ENCODE measurements at places on chromosomes 3 and 15. TPM values are rescaled to one million over a fixed set of nuclear protein-coding genes. Genes with fewer than 3 reads are reported as not detected.

MEGF11 gene
- not detected for total RNA-seq

STAB1 gene
- 7.1 TPM for total RNA-seq

EFHB gene
- 0.54 TPM for total RNA-seq

SLC27A2 gene
- not detected for total RNA-seq

SSUH2 gene
- total RNA-seq = not detected

IL20RB gene
- 0.97 TPM for total RNA-seq

CD200R1 gene
- total RNA-seq = not detected

TTC14 gene
- total RNA-seq = 20.1 TPM

HYAL3 gene
- total RNA-seq = 7.8 TPM

POLQ gene
- total RNA-seq = 0.36 TPM

GNAT1 gene
- total RNA-seq = not detected

ERC2 gene
- total RNA-seq = not detected

DMXL2 gene
- total RNA-seq = 6.5 TPM

SLC33A1 gene
- total RNA-seq = 36.1 TPM

DPPA4 gene
- not detected for total RNA-seq

GUCA1C gene
- not detected for total RNA-seq

ASB14 gene
- not detected for total RNA-seq

KLHL40 gene
- not detected for total RNA-seq

GOLGA6L7 gene
- not detected for total RNA-seq

AGBL1 gene
- total RNA-seq = not detected

STAC gene
- total RNA-seq = 0.32 TPM

KBTBD13 gene
- not detected for total RNA-seq
